ENCODE measurements at places on chromosomes 3 and 15.

DNA sequence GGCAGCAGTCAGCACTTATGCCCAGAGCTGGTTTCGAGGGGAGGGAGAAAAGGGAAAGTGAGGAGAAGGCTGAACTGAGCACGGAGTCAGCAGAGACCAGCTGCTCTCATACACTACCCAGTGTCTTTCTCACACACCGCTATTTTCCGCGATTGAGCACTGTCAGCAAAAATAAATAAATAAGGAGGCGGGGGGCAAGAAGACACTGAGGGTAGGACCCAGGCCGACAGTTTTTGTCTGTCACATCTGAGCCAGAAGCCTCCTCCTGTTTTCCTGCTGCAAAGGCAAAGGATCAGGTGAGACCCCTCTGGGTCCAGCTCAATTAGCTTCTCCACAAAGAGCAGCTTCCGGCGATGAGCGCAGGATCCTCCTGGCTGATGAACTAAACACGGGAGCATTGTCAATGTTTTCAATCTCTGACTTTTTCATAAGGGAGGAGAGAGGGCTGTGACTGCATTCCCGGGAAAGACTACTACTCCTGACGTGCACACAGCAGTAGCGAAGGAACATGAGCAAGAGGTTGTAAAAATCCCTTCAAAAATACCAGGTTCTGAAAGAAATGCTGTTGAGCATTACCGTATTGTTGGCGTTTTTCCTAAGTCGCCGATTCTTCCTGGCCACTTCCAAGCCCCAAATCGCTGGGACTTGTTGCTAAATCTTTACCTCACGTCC is 1.3 kb downstream of the FRMD5 start:
- DNase-seq: peak; percentile 27

- no peak for DNase-seq
Observed at GRCh38 chr3:193870376-193871219, 265.4 kb upstream of the HES1 start.

DNA sequence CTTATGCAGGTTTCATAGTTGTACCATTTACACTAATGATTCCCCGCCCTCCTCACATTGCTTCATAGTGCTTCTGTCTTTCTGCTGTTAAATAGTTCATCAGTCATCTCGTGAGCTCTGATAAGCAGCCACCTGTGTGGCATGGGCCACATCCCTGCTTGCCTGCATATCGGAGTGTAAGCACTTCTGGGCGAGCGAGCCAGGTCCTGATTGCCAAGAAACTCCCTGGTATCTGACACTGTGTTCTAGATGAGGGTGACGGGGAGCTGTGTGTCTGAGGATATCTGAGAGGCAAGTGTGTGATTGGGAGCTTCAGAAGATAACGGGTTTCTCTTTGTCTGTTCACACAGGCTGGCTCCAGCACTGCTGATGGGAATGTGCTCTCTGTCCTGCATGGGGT is 130.6 kb downstream of the LRIG1 start:
- no peak for DNase-seq

- no peak for DNase-seq
Observed at GRCh38 chr3:63264716-63265115, 13.4 kb upstream of the SYNPR start.

DNA sequence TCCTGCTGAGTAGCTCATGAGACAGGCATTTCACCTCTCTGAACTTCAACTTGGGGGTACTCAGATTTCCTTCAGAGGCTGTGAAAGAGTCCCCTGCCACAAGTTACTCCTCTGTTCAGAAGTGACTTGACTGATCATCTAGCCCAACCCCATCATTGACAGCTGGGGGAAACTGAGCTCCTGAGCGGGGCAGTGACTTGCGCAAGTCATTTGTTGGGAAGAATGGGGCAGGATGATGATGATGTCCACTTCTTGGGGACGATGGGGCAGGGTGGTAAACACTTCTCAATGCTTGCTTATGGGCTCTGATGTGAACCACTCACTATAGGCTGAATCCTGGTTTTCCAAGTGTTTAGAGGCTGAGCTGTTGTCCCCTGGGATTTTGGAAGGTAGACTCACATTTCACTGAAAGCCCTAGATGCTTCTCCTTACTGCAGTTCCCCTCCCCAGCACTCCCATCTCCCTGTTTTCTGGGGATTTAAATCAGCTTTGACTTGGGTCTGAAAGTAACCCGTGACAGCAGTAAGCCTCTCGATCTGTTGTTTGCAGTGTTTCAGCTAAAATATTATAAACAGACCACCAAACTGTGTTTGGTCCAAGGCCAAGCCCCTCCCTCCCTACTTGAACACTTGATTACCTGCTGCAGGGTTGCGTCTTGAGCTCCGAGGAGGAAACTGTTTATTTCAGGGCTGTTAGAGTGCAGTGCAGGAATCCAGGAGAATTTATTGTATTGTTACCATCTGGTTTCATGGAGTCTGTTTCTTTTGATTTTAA is 25.1 kb downstream of the SMAD3 start:
- DNase-seq: no peak

DNA sequence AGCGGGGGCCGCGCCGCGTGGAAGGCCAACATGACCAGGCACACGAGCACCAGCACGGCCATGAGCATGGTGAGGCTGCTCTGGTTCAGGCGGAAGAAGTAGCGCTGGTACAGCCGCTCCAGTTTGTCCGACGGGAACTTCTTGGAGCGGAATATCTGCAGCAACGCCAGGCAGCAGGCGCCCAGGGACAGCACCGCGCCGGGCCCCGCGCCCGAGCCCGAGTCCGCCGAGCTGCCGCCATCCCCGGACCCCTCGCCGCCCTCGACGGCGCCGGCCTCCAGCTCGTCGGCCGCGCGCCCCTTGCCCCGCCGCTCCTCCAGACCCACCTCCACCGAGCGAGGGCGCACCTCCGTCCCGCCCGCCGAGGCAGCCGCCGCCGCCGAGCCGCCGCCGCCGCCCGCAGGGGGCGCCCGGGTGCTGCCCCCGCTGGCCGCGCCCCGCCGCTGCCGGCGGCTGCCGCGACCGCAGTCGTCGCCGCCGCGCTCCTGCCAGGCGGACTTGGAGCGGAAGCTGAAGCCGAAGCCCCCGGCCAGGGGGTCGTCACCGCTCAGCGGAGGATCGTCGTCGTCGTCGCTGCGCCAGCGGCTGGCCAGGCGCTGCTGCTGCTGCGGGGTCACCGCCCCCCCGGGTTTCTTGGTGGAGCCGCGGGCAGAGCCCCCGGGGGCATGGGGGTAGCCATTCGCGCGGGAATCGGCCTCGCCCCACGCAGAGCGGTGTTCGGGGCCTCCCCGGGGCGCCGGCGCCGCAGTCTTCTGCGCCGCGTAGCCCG is 957 bp downstream of the ADCY5 start:
- peak; percentile 17 for DNase-seq

GRCh38 chr3:97949110-97949485 is 23.1 kb downstream of the RIOX2 start:
- no peak for DNase-seq

DNA sequence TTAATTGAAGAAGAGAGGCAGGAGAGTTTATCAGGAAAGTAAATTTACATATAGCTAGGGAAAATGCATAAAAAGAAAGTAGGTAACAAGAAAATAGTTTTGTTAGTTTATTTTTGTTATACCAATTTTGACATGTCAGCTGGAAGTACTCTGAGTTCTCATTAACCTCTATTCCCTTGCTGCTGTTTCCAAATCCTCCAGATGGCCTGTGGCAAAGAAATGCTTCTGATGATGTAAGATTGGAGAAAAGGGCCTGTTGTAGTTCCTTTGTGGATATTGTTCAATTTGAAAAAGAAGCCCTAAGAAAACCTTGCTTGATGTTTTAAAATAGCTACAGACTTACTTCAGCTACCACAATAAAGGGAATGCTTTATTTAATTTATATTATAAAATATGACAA is 192.9 kb upstream of the SLITRK3 start:
- no peak for DNase-seq

GRCh38 chr3:52769786-52770455 is 819 bp downstream of the NEK4 start:
- no peak for DNase-seq

DNA sequence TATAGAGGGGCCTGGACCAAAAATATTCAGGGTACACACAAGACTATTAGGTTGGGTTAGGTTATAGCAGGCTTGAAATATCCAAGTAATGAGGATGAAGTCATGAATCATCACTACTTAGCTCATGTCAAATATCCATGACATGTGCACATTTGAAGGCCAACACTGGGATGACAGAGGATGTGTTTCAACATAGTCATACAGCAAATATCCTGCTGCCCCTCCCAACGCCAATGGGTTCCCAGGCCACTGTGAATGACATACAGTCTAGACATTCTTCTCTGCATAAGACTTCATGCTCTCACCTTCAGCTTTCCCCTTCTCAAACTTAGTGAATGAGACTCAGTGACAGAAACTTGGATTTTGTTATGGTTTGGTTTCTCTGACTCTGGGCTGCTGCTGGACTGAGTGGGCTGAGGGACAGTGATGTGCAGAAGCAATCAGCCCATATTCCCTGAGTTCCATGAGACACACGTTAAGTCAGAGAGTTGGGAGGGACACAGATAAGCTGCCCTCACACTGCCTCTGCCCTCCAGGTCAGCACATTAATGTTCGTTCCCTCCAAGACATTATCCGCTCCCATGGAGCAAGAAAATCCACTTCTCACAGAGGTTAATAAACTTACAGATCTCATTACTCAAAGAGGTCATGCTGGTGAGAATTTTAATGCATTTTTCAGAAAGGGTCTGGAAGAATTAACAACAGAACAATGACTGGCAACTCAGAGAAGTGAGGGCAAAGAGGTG is 15.4 kb downstream of the HOMER2 start:
- peak; percentile 68 for DNase-seq

DNA sequence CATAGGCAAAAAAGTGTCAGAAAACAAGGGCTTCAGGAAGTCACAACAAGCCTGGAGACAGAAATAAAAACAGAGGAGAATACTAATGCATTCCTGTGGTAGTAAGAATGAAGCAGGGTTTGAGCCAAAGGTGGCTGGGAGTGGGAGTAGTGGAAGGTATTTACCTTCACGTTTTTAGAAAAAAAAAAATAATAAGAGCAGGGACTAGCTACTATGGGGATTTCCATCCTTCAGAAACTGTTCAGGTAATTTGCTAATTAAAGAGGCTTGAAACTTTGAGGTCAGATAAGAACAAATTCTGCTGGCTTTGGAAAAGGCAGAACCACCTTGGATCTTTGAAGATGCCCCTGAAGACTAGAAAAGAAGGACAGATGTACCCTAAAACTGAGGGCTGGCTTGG is 18.4 kb downstream of the ILDR1 start:
- no peak for DNase-seq

- DNase-seq: no peak
Observed at GRCh38 chr3:28673446-28673845, 324.8 kb upstream of the AZI2 start.

GRCh38 chr3:56522374-56522773 is 34.6 kb upstream of the CCDC66 start:
- DNase-seq: no peak

- no peak for DNase-seq
Observed at GRCh38 chr15:73867426-73867825, 5.9 kb upstream of the TBC1D21 start.

DNA sequence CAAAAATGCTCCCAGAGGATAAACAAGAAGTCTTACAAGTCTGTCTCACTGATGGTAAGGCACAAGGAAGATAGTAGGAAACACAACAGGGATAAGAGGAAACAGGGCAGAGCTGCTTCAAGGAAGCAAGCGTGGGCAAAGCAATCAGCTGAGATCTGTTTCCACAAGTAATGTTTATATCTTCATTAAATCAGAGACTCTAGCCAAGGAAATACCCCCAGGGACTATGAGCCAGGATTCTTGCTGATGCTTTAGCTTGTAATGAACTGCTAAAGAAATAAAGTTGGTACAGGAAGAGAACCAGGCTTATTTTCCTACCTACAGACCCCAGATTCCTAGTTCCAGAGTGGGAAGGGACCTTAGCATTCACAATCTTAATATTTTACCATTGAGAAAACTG is 112.7 kb upstream of the C3orf80 start:
- DNase-seq: no peak

- no peak for DNase-seq
Observed at GRCh38 chr3:46252980-46253379, 10.7 kb downstream of the CCR3 start.

DNA sequence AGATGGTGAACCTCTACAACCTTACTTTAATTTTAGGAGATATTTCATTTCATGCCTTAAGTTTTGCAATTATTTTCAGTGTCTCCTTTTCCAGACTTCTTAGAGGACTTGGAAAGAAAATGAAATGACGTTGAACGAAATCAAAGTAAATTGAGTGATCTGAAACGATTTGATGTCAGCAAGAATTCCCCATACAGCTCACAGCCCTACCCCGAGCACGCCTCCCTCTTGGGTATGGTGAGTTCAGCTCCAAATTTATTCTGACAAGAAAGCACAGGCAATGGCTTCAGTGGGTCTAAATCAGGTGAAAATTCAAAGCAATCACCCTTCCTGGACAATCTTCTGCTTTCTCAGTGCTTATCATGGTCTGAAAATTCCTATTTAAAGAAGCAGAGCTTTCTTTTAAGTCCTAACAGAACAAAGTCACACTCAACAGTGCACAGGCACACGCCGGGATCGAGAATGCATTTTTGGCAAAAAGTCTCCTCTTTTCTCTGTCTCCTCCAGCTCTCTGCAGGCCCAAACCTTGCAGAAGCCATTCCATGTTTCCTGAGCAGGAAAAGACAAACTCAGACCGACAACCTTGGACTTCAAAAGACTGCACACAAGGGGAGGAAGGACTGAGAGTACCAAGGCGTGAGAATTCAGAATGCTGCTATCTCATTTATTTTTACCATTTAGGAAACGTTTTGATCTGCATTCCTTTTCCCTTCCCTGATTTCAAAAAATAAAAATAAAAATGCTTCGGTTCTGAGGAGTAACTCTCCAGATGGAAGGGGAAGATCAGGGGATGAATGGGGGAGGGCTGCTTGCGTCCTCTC is 72.0 kb downstream of the CCNL1 start:
- DNase-seq: no peak

GRCh38 chr3:153144779-153145178 is 17.2 kb upstream of the RAP2B start:
- DNase-seq: peak; percentile 40

GRCh38 chr3:181862502-181862901 is 150.8 kb downstream of the SOX2 start:
- no peak for DNase-seq

DNA sequence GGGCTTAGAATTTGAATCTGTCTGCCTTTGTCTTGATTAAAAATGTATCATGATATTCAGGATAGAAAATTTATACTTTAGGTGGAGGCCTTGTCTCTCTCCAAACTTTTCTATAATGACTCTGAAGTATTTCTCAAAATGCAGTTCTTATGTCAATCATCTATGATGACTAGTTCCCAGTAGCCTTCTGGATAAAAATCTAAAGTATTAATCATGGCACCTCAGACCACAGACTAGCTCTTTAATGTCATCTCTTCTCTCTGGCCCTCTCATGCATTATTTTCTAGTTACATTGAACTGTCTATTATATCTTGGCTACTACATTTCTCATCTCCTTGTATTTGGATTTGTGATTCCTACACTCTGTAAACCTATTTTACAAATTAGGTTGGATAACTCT is 96.9 kb downstream of the ZPLD1 start:
- DNase-seq: no peak

DNA sequence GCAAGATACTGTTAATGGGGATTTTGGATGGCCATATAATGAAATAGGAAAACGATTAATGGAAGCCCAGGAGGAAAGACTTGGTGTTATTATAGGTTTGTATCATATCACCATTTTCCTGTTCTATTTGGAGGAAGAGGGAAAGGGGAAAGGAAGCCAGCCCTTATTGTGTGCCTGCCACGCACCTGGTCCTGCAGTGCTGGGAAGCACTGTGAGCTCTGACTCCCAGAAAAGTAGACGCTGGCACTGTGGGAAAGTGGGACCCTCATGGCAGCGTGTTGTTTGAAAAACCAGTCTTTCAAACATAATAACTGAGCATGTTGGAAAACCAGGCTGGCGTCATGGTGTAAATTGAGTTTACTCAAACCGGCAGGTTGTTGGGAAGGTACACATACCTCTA is 22.0 kb downstream of the CGNL1 start:
- no peak for DNase-seq

GRCh38 chr15:73697033-73697467 is 12.9 kb downstream of the CD276 start:
- peak; percentile 88 for DNase-seq

Data from AG08395 (cell line).